PC-9 (cell line): ENCODE measurements at places on chromosomes 16 and 17. TPM values are rescaled to one million over a fixed set of nuclear protein-coding genes. Genes with fewer than 3 reads are reported as not detected.
A peak's percentile ranks its signal among the peaks of the same experiment; 100 is the strongest.

- DNase-seq: no peak
These were observed 24.5 kb upstream of the GPRC5C start for GRCh38 chr17:74407384-74407783.

VAT1L gene
- total RNA-seq: not detected in 2 replicates

- no peak for DNase-seq
These were observed 16.7 kb downstream of the ASGR2 start for GRCh38 chr17:7097940-7098339.

GRCh38 chr17:17309356-17309755, 6.2 kb downstream of the NT5M start:
- no peak for DNase-seq

GRCh38 chr17:47687748-47688147, 6.2 kb upstream of the TBKBP1 start:
- DNase-seq: no peak

GRCh38 chr17:79808763-79809529, 12.1 kb upstream of the CBX8 start:
- DNase-seq: peak; percentile 61

DNA sequence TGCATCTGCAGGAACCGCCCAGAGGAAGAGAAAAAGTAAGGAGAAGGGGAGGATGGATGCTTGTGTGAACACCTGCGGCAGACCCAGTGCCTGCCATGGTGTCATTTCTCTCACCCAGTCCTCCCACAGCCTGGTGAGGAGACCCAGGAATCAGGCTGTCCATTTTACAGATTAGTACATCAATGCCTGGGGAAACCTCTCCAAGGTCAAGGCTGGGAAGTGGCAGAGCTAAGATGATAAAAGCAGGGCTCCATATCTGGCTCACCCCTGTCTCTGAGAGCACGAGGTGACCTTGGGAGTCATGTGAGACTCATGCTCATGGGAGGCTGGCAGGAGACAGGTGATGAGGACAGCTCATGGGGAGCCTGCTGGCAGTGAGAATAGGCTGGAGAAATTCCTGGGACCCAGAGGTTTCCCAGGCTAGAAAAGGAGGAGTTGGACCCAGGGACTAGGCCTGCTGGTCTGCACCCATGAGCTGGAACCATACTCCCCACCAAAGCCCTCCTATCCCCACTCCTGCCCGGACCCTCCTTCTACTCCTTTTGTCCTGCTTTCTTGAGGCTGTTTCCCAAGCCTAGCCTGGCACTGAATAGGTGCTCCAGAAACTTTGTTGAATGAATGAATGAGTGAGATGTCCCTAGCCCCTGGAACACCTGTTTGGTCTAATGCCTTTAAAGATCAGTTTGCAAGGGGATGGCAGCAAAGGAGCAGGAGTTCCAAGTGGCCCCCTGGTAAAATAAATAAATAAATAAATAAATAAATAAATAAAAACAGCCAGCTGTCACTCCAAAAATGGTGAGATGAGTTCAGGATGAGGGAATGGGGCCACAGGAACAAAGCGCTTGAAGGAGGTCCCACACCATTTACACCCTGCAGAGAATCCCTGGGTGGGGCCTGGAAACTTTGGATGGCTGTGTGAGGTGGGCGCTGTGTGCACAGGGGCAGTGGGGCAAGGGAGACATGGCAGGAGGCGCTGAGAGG, 1.6 kb downstream of the ZNF629 start:
- DNase-seq: no peak

DNA sequence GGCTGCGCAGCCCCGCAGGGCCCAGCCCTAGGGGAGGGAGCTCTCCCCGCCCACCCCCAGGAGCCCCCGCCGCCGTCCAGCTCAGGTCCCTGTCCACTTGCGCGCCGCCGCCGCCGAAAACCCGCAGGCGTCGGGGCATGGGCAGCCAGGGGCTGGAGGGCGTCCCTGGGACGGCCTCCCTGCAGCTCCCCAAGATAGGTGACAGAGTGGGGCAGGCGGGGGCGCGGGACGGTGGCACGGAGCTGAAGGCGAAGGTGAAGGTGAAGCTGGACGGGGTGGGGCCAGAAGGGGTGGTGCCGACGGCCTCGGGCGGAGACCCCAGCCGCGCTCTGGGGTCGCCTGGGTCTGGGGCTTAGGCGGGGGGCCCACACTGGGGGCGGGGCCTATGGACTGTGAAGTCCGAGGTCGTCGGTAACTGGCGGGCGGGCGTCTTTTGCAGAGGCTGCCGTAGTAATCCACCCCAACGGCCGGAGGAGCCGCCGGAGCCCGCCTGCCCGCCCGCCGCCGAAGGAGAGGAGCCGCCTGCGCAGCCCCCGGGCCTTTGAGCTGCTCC, 27.2 kb downstream of the SREBF1 start:
- no peak for DNase-seq

- DNase-seq: no peak
These were observed 4.8 kb upstream of the AARSD1 start for GRCh38 chr17:42969001-42969581.

MGAT5B gene
- total RNA-seq: 13.9 and 14.3 TPM in 2 replicates

DNA sequence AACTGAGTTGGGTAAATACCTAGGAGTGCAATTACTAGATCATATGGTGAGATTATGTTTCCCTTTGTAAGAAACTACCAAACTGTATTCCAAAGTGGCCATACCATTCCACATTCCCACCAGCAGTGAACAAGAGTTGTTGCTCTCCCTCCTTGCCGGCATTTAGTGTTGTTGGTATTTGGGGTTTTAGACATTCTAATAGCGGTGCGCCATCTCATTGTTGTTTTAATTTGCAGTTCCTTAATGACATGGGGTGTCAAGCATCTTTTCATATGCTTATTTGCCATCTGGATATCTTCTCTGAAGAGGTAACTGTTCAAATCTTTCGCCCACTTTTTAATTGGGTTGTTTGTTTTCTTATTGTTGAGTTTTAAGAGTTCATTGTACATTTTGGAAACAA, 164.2 kb upstream of the LHX1 start:
- no peak for DNase-seq

GRCh38 chr17:39529455-39529854, 68.2 kb downstream of the CDK12 start:
- DNase-seq: no peak

DNA sequence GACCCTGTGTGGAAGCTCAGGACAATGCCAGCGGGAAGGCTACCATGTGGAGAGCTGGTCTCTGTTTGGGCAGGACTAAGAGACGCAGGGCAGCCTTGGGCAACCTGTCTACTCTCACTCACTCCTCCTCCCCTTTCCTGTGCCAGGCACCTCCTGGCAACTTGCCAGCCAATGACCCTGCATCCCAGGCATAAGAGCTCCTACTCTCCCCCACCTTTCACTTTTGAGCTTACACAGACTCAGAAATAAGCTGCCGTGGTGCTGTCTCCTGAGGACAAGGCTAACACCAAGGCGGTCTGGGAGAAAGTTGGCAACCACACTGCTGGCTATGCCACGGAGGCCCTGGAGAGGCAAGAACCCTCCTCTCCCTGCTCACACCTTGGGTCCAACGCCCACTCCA, 2.6 kb downstream of the HBM start:
- DNase-seq: no peak

GP1BA gene
- total RNA-seq: not detected in 2 replicates

DNA sequence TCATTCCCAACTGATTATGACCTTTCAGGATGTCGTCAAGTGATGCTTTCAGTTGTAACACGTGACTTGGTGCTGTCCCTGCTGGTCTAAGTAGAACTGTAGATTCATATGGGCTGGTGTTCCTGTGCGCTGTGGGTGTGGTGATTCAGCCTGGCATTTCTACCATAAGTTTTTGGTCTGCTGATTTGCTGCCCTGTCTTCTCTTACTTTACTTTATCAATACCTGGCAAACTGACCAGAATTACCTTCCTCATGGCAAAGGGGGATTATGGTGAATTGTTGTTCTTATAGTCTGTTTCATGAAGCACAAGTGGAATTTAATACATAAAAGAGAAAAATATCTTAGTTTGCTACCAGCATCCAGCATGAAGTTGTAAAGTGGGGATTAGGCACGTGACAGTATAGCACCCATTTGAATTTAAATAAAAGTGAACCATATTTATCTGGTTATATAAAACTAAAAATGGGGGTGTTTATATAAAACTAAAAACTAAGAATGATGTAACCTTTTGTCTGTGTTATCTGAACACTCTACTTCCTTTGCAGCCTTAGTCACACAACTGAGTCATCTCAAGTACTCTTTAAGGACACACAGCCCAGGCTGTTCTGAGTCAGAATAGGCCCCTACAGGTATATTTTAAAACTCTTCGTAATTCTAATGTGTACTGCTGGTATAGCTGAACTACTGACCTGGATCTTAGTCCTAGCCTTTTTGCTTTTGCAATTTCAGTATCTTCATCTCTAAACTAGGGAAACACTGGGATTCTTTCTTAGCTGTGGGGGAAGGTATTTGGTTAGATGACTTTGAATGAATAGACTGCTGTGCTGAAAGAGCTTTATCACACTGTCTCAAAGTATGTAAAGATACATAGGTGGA, 28.3 kb downstream of the TTC19 start:
- peak; percentile 45 for DNase-seq

DNA sequence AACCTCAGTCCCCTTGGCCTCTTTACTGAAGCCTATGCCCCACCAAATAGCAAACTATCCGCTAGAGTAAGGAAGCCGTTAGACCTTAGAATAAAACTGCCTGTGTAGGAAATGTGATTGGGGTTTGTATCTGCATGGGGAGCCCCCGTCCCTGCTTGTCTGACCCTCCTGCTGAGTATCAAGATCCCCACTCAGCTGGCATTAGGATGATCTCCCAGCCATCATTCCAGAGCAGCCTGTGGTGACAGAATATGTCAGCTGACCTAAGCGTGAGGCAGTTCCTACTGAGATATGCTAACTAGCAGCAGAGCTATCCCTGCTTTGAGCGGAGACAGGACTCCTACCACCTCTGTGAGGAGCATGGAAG, 645 bp upstream of the GFOD2 start:
- DNase-seq: no peak

- DNase-seq: peak; percentile 40
These were observed 32.0 kb upstream of the CIBAR2 start for GRCh38 chr16:85144026-85144915.

DNA sequence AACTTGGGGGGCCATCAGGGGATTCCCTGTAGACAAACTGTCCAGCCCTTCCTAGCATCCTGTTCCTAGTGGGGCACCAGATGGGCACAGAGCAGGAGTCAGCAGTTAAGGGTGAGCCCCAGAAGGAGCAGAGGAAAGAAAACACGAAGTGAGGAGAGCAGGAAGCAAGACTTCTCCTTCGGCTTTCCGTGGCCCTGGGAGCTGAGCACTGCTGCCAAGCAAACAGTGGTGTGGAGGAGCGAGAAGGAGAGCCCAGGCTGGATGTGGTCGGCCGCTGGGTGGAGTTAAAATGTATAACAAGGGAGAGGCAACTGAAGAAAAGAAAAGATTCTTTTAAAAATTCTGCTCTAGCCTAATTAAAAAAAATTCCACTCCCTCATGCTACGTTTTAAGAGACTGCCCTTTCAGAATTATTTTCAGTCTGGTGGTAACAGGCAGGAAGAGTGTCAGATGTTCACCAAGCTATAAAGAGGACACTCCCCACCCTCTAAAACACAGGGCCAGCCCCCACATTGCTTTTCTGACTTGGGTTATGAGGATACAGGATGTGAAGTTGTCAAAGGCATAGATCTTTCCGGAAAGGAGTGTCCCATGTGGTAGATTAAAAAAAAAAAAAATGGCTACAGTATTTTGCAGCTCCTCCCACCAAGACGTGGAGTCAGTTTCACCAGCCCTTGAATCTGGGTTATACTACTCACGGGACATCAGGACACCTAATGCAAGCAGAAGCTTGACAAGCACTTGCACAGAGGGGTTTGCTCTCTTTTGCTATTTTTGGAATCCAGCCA, 74.9 kb upstream of the ZFHX3 start:
- DNase-seq: no peak

DNA sequence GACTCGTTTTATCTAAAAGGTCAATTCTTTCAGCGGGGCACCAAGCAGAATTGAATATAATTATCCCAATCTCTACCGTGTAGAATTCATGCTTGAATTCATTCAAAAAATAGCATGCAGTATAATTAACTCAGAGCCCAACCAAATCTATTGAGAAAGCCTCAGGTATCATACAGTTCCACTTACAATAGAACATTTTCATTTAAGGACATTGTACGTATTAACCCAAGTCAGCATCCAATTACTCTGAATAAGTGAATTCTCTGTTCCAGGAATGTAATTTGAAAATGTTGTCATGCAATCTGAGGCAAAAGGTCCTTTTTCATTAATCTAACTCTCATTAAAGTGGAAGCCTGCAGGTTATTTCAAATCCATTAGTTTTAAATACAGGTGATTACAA, 78.5 kb downstream of the SALL1 start:
- no peak for DNase-seq

GRCh38 chr17:18259621-18260331, 686 bp upstream of the MIEF2 start:
- DNase-seq: peak; percentile 85

DNA sequence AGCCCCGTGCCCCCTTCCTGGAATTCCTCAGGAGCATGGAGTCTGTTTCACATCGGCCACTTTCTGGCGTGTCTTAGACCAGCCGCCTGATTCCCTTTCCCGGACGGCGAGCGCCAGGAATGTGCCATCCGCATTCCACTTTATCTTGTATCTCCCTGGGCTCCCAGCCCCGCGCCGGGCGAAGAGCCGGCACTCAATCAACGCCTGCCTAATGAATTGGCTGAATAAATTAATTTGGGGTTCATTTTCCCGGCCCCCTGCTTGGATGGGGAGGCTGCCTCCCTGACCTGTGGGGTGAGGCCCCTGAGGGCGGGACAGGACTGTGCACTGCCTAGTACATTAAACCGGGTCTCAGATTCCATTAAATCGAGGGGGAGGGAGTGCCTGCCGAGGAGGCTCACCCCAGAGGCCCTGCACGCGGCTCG, 282.3 kb upstream of the TNRC6C start:
- DNase-seq: no peak

TMEM114 gene
- not detected in 2 replicates for total RNA-seq

ORC6 gene
- total RNA-seq: 27.4 and 36.0 TPM in 2 replicates

DNA sequence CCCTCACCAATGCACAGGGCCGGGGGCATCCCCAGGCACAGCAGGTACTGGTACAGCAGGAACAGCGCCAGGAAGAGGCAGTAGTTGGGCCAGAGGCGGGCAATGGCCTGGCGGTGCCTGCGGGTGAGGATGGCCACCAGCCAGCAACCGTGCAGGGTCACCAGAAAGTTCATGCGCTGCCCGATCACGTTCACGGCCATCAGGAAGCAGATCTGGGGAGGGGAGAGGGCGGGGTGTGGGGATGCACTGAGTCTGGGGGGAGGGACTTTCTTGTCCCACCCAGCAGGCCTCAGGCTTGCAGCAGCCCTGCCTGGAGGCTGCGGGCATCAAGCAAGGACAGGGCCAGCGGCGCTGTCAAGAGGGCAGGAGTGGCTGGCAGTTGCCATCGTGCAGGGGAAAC, 25.4 kb downstream of the CTU2 start:
- no peak for DNase-seq

MYH1 gene
- total RNA-seq: not detected in 2 replicates

- peak; percentile 61 for DNase-seq
These were observed 3.0 kb upstream of the ZNF213 start for GRCh38 chr16:3131755-3132377.

ZP2 gene
- not detected in 2 replicates for total RNA-seq

MT3 gene
- total RNA-seq: not detected in 2 replicates

DNA sequence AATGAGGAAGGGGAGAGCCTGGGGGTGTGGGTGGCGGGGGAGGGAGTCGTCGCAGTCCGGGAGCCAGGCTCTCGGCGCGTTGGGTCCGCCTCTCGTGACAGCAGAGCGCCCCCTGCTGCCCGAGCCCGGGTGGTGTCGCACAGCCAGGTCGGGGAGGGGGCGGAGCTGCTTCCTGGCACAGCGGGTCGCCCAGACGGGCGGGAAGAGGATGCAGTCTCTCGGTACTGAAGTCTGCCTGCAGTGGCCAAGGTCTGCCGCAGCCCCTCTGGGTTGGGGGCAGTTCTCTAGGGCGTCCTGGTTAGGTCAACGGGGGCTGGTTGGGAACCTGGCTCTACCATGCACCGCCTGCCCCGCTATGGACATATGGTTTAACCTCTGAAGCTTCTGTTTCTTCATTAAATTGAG, 38.2 kb upstream of the CCDC182 start:
- DNase-seq: peak; percentile 18
